Type B pancreatic cell (in vitro differentiated cells): ENCODE measurements at places on chromosomes 4 and X. TPM values are rescaled to one million over a fixed set of nuclear protein-coding genes. Genes with fewer than 3 reads are reported as not detected.

The SEPTIN11 gene
- total RNA-seq = 46.7 and 149 TPM in 2 replicates

The IL3RA gene
- not detected in 2 replicates for total RNA-seq

DNA sequence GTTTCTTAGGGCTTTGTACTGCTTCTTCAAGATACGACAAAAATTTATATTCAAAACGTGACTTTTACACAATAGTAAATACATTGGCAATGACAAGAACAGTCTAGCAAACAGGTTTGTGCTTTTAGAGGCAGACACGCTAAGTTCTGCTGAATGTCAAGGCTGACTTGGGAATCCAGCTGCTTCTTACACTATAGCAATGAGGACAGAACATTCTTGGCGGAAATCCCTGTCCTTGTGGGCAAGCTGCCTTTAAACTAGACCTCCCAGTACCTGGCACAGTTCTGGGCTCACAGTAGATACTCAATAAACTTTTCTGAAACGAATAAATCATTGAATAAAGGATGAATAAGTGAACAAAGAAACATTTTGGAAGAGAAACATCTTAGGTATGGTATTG, 148.2 kb downstream of the RASL11B start:
- H3K4me3 ChIP-seq = no peak overlapping the region
- H3K4me1 ChIP-seq = peaks cover 71% of the 10 kb centered on the region
- no peaks in the 10 kb centered on the region for H3K27me3 ChIP-seq
- no peak for DNase-seq

DNA sequence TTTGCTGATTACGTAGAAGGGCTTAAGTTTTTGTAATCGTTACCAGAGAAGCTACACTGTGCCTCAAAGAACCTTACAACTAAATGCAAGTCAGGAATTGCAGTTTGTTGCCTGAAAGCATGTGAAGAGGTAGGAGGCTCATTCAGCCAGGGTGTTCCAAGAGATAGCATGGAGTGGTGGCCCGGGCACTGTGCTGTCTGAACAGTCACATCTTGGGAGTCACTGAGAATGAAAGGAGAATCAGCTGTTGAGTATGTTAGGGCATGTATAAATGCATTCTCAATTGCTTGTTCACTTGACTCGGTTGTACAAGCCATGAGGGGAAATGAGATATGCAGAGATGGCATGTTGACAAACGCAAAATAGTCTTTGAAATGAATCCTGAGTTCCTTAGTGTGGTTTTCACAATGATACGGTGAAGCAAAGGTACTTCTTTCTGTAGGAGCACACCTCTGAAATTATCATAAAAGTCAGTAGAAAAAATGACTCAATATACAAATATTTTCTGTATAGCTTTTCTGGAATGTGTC, 161.0 kb downstream of the DCTD start:
- no peaks in the 10 kb centered on the region for H3K27me3 ChIP-seq
- H3K4me1 ChIP-seq = peaks cover 14% of the 10 kb centered on the region
- peaks cover 47% of the 10 kb centered on the region for H3K36me3 ChIP-seq
- no peak overlapping the region for H3K4me3 ChIP-seq
- no peak overlapping the region for H3K27ac ChIP-seq

GRCh38 chr4:145061318-145061920, 36.6 kb downstream of the ANAPC10 start:
- peaks cover 13% of the 10 kb centered on the region for H3K4me1 ChIP-seq
- H3K36me3 ChIP-seq = peaks cover 20% of the 10 kb centered on the region
- DNase-seq = no peak
- H3K27me3 ChIP-seq = no peaks in the 10 kb centered on the region
- no peak overlapping the region for H3K4me3 ChIP-seq

DNA sequence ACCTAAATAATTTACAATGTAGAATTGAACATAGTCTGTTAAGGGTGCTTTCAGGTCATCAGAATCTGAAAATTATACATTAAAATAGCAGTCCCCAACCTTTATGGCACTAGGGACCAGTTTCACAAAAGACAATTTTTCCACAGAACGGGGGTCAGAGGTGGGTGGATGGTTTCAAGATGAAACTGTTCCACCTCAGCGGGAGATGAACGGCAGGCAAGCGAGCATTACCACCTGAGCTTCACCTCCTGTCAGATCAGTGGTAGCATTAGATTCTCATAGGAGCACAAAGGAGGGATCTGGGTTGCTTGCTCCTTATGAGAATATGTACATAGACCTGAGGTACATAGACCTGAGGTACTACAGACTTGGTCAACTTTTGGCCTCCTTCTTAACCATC, 29.0 kb downstream of the LRBA start:
- DNase-seq = no peak
- H3K27ac ChIP-seq = no peak overlapping the region
- peaks cover under 1% of the 10 kb centered on the region for H3K36me3 ChIP-seq
- no peak overlapping the region for H3K4me3 ChIP-seq
- peaks cover 9% of the 10 kb centered on the region for H3K4me1 ChIP-seq
- H3K27me3 ChIP-seq = no peaks in the 10 kb centered on the region

- H3K4me1 ChIP-seq = no peaks in the 10 kb centered on the region
- no peak overlapping the region for H3K4me3 ChIP-seq
- no peak for DNase-seq
- H3K36me3 ChIP-seq = no peaks in the 10 kb centered on the region
- H3K27me3 ChIP-seq = peaks cover 13% of the 10 kb centered on the region
These were observed 75.6 kb downstream of the TRIML1 start for GRCh38 chr4:188214861-188215260.

- H3K4me3 ChIP-seq = no peak overlapping the region
- H3K27me3 ChIP-seq = no peaks in the 10 kb centered on the region
- no peaks in the 10 kb centered on the region for H3K36me3 ChIP-seq
- peak overlapping the region; percentile 24 for H3K27ac ChIP-seq
- DNase-seq = no peak
These were observed 30.1 kb downstream of the RASSF6 start for GRCh38 chr4:73589887-73590801.

DNA sequence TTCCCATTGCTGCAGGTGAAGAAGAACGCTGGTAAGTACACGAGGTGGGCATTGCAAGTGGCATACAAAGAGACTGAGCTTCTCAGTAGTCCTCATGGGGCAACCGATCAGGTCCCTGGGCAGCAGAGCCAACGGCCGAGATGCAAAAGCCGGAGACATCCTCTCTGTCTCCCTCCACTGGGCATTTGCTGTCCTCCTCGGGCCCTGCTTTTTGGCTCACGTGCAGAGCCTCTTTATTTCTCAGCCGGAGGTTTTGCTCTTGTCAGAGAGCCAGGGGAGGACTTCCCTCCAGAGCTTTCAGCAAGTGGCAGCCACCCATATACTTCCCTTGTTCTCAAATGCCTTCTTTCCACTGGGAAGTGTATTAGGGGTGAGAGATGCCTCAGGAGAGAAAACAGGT, 18.0 kb downstream of the STARD8 start:
- no peak for DNase-seq
- peaks cover 12% of the 10 kb centered on the region for H3K4me1 ChIP-seq
- H3K27ac ChIP-seq = no peak overlapping the region
- no peaks in the 10 kb centered on the region for H3K36me3 ChIP-seq

DNA sequence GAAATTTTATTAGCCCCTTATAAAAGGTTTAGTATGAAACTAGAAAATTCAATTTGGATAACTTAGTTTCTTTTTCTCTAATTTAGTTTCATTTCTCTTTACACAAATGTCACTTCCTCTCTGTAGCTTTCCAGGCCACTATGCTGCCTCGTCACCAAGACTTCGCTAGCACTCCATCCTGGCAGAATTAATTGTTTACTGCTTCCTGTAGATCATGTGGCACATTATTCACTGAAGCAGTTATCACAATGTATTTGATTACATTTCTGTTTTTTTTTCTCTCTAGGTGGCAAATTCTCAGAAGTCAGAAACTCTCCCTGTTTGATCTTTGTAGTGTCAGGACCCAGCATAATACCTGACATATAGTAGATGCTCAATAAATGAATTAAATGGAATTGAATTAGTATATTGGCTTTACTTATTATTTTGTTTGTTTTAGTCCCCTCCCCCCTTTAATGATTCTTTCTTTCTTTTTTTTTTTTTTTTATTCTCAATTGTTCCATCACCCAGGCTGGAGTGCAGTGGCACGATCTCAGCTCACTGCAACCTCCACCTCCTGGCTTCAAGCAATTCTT, 9.3 kb upstream of the SAT1 start:
- DNase-seq = no peak
- H3K27ac ChIP-seq = no peak overlapping the region
- no peak overlapping the region for H3K4me3 ChIP-seq
- H3K4me1 ChIP-seq = no peaks in the 10 kb centered on the region
- no peaks in the 10 kb centered on the region for H3K27me3 ChIP-seq

GRCh38 chrX:114800719-114801118, 216.7 kb downstream of the IL13RA2 start:
- H3K27ac ChIP-seq = no peak overlapping the region
- no peak overlapping the region for H3K4me3 ChIP-seq
- no peak for DNase-seq

DNA sequence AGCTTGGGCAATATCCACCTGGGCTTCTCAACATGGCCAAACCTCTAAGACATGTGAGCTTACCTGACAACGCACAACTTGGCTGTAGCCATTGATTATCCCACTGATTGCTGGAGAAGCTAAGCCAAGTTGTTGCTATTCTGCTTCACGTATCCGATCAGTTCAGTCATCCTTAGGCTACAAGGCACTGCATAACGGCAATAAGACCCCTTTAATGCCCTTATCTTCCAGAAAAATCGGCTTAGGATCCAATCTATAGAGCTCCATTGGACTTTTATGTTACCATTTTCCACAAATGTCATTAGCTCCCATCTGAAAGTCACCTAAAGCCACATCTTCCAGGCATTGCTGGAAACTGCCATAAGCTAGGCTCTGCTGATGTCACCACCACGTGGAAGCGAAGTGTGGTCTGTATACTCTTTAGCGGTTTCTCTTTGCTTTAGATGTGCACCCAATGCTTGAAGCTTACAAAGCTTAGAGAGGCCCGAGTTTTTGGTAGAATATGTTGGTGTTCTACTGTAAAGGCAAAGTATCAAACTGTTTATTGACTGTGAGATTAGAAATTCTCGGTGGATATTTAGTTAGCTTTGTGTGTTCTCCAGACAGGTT, 163.1 kb downstream of the CPE start:
- DNase-seq = no peak
- H3K27ac ChIP-seq = no peak overlapping the region
- no peaks in the 10 kb centered on the region for H3K36me3 ChIP-seq
